ENCODE measurements at places on chromosomes 4 and X.

DNA sequence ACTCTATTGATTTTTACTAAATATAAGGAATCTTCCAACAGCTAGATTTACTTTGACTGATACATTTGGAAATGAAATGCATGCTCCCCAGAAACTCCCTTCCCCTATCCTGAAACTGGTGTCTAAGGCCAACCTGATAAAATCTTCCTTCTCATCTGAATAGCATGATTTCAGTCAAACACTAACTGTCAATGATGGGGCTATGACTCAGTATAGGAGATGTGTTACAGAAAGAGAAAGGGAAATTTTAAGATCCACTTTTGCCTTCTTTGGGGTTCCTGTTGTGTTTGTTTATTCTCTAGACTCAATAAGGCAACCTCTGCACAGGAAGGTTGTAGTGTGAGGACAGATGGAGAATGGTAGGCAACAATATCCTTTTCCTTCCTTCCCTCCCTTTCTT lies 160.7 kb downstream of the MOSPD2 start:
- DNase-seq, result no peak

GRCh38 chr4:78477276-78477675 lies 74.3 kb upstream of the ANXA3 start:
- DNase-seq, result no peak

DNA sequence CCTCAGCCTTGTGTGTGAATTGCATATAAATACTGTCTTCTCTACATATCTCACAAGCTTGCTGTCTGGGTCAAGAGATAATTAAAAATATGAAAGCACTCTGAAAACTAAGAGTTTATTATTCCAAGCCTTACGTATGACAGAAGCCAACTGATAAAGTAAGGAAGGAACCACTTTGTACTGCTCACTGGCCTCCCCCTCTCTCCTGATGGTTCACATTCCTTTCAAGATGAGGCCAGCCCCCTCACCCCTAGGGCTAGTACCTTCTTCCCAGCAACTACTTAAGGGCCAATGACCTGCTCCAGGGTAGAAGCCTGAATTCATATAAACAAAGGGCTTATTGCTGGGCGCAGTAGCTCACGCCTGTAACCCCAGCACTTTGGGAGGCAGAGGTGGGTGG lies 5.4 kb upstream of the SOWAHD start:
- DNase-seq, result no peak

DNA sequence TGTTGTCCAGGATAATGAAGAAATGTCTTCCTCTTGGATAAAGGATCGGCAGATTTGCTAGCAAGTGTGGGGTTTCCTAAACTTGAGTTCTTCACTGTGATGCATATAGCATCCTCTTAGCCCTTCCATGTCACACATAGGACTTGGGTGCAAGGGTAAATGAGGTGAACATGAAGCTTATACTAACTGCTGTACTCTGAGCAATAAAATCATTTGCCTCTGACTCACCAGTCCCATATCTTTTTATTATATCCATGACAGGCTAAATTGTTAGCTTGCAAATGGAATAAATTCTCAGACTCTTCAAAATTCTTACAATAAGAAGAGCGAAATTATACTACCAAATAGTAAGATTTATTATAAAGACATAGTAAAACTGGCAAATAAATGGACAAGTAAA lies 14.7 kb upstream of the TBC1D1 start:
- no peak for DNase-seq

GRCh38 chr4:24677909-24678308 lies 93.6 kb upstream of the DHX15 start:
- no peak for DNase-seq
